ENCODE measurements at places on chromosomes 3 and 15.

GRCh38 chr15:96893159-96893906 is 562.8 kb downstream of the NR2F2 start:
- DNase-seq: no peak

GRCh38 chr3:112736386-112736785 is 95.4 kb upstream of the CCDC80 start:
- no peak for DNase-seq

- no peak for DNase-seq
Measured at GRCh38 chr15:41655716-41656115, 4.5 kb upstream of the MGA start.

- no peak for DNase-seq
Measured at GRCh38 chr15:88664151-88664778, 25.4 kb downstream of the ISG20 start.

DNA sequence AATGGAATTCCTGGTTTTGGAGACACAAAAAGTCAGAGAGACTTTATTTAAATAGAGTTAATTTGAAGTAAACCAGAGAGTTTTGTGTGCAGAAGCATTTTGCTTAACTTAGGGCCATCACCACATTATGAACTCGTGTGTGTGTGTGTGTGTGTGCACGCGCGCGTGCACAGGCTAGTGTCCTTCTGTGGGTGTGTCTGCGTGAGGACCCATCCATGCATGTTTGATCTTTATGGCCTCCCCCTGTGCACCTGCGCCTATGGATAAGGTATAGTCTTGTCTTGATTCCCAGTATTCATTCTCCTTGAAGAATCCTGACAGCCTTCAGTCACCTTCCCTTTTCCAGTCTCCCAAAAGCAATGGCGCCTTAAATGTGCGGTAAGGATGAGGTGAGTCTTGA is 26.0 kb downstream of the MUC20 start:
- DNase-seq: no peak
